ENCODE measurements at places on chromosomes 4 and X.

GRCh38 chr4:123976819-123977218, 580.2 kb downstream of the SPRY1 start:
- DNase-seq, result no peak

- no peak for DNase-seq
These were observed 614.4 kb upstream of the NR3C2 start for GRCh38 chr4:149056615-149057014.

GRCh38 chrX:108064001-108064400, 19.1 kb downstream of the VSIG1 start:
- no peak for DNase-seq

- no peak for DNase-seq
These were observed 23.6 kb downstream of the COX18 start for GRCh38 chr4:73045879-73046278.

DNA sequence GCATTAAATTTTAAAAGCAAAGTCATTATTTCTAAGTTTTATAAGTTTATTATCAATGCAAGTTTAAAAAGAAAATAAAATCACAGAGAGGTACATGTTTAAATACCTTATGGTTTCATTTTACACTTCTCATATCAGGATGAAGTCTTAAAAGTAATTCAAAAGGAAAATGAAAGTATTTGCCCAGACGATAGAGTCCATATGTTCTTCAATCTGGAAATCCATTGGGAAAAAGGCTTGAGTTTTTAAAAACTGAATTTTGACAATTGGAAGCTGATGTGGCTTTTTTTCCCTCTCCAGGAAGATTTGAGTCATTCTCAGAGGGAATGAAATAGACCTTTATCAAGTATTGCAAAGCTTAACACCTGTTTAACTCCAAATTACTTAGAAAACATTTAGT, 37.1 kb downstream of the MAB21L2 start:
- DNase-seq, result no peak

- no peak for DNase-seq
These were observed 144.4 kb downstream of the PCDH18 start for GRCh38 chr4:137387924-137388323.

- no peak for DNase-seq
These were observed 142.9 kb downstream of the TMEM164 start for GRCh38 chrX:110145854-110146253.

GRCh38 chr4:40228497-40229365, 31.9 kb downstream of the RHOH start:
- DNase-seq, result no peak

GRCh38 chr4:103374306-103374705, 176.2 kb upstream of the CENPE start:
- DNase-seq, result no peak

GRCh38 chrX:56125946-56126345, 106.2 kb upstream of the KLF8 start:
- no peak for DNase-seq

DNA sequence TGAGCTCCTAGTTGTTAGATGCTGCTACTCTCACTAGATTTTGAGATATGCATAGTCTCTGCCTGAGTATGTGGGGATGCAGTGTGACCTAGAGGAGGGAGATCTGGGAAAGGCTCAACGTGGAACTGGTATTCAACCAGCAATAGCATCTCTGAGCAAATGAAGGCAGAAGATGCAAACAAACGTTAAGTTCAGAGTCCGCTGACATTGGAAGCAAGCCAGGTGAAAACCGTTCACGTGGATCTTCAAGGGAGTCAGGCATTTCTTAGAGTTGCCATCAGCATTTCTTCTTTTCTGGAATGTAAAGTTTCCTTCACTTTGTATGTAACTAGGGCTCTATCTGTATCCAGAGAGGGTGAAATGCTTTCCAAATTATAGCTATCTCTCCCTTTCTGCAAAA, 59.9 kb downstream of the C4orf51 start:
- DNase-seq, result no peak

DNA sequence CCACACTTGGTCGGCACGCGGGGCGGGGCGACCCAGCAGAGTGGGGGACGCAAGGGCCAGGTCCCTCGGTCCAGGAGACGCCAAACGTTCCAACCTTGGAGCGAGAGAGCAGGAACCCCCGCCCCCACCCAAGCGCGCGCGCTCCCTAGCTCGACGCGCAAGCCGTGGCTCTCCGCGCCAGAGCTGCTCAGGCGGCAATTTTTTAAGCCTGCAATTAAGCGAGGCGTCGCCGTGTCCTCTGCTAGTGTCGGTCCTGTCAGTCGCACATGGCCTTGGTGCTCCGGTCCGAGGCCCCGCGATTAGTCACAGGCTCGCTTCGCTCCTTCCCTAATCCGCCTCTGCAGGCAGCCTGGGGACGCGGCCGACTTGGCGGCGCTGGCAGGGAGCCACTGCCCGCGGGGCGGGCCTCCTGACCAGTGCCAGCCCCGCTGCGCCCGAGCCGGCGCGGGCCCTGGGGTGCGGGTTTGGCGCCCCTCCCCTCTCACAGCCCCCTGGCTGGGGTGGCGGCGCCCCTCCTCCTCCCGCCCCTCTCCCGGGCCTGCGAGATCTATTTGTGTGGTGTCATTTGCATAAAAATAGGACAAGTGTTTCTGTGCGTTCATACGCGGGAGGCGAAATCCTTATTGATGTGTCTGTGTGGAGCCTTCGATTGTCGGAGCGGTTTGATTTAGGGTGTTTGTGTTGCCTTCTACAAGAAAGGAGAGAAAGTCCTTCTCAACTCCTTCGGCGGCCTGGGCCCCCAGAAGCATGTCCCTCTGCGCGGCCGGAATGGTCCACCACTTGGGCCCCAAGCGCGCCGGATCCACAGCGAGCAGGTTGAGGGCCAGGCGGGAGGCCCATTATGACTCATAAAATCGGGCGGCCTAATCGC, 9.8 kb upstream of the BCOR start:
- DNase-seq, result no peak

- no peak for DNase-seq
These were observed 158.2 kb downstream of the DEFB131A start for GRCh38 chr4:9602389-9602914.

DNA sequence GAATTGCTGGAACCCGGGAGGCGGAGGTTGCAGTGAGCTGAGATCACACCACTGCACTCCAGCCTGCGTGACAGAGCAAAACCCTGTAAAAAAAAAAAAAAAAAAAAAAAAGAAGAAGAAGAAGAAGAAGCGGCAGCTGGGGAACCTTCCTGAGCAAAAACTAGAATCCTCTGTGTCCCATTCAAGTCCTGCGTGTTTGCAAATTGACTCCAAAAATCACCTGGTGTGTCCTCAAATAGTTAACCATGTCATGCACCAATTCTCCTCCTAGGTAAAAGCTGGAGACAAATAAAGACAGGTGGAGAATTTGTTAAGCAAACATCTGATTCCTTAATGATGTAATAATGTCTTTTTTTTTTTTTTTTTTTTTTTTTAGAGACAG, 31.9 kb upstream of the ASMTL start:
- DNase-seq, result no peak

GRCh38 chr4:108155373-108155772, 13.4 kb downstream of the LEF1 start:
- no peak for DNase-seq

DNA sequence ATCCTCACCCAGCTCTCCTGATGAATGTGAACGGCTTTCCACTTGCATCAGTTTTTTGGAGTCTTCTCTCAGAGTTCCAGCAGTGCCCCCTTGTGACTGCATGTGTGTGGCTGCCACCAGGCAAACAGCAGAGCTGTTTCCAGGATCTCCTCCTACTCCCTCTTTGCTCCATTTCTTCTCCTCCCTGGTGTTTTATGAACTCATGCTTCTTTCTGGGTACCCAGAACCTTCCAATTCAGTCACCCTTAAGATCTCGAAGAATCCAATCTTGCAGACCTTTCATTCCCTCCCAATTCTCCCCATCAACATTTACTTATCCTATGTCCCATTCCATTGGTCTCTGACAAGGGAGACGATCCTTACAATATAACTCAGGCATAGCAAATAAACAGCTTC, 6.8 kb upstream of the TCEANC start:
- DNase-seq, result no peak

GRCh38 chrX:45722471-45722870, 521.8 kb upstream of the DIPK2B start:
- DNase-seq, result no peak

- DNase-seq, result no peak
These were observed 174.6 kb downstream of the SOWAHB start for GRCh38 chr4:76723373-76723772.

GRCh38 chr4:38752941-38753806, 29.6 kb downstream of the TLR10 start:
- DNase-seq, result no peak

GRCh38 chr4:185004562-185005218, 13.6 kb upstream of the HELT start:
- no peak for DNase-seq

GRCh38 chr4:126405369-126405982, 1090.7 kb downstream of the FAT4 start:
- no peak for DNase-seq

DNA sequence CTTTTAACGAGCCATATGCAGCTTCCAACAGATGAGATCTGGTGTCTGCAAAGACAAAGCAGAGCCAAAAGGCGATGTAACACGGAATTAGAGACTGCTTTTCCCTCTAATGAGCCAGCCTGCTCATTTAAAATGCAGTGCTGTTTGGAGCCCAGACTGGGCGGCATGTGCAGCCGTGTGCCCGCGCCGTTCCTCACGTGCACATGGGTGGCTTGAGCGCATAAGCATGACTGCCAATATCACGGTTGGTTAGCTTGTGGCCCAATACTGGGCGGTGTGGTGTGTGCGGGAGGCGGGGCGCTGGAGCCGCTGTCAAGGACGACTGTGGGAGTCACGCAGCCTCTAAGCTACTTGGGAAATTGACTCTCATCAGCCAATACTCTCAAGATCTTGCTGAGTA, 87.0 kb upstream of the SCOC start:
- no peak for DNase-seq

GRCh38 chrX:2398064-2398656, 102.6 kb downstream of the DHRSX start:
- no peak for DNase-seq

GRCh38 chr4:159946983-159947615, 844.2 kb downstream of the RAPGEF2 start:
- no peak for DNase-seq

DNA sequence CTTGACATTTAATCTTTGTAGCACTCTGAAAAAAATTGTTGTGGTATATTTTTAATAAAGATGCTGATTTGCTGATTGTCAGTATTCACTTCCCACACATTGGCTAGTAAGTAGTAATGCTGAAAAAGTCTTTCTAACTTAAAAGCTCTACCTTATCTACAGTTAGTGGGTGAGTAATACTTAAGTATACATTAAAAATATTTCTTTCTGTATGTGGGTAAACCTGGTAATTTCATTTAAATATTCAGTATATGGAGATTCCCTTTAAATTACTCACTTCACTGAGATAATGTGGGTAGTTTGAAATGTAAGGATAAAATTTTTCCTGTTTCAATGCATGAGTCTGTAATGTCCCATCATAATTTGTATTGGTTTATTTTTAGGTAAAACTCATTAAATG, 5.6 kb downstream of the TMEM33 start:
- no peak for DNase-seq

DNA sequence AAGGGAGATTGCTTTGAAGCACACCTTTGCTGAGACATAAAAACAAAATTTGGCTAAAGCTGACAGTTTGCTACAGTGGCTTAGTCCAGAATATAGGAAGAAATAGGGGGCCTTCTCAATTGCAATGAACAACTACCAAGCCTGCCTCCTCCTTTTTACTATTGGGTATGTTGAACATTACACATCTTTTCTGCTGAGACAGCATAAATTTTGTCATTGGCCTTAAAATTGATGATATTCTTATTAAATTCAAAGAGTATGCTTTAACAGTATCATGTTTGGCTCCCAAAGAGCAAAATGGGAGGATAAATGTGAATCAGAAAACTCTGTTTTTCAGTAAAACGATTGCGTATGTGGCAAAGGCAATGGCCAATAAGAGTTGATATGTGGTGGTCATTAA, 721.9 kb upstream of the IGFBP7 start:
- DNase-seq, result no peak

DNA sequence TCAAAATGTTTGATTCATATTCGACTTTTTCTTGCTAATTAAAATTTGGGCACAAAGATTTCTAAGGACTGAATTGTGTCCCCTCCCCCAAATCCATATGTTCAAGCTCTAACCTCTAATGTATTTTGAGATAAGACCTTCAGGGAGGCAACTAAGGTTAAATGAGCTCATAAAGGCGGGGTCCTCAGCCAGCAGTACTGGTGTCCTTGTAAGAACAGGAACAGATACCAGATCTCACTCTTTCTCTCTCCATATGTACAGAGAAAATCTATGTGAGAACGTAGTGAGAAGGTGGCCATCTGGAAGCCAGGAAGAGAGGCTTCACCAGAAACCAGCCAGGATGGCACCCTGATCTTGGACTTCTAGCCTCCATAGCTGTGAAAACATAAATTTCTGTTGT, 116.9 kb downstream of the VEGFC start:
- no peak for DNase-seq

DNA sequence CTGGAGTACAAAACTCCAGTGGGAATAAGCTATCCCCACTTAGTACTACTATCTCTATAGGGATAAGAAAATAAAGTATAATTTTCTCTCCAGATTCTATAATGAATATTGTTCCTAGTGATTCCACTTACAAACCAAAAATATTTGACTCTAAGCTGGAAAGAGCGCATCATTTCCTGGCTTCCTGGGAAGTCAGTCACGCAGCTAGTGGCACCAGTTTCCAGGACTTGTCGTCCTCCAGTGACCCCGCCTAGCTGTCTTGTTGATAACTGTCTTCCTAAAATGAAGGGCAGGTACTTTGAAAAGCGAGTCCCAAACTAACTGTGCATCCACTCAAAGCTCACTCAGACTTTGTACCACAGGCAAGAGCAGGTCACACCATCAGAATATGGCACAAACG, 39.3 kb downstream of the LNX1 start:
- no peak for DNase-seq

GRCh38 chr4:125421547-125421946, 106.8 kb downstream of the FAT4 start:
- no peak for DNase-seq

- no peak for DNase-seq
These were observed 9.1 kb downstream of the UCP1 start for GRCh38 chr4:140559696-140560095.
